Right kidney (tissue), 9 donors: ENCODE measurements at places on chromosomes 4 and X.

DNA sequence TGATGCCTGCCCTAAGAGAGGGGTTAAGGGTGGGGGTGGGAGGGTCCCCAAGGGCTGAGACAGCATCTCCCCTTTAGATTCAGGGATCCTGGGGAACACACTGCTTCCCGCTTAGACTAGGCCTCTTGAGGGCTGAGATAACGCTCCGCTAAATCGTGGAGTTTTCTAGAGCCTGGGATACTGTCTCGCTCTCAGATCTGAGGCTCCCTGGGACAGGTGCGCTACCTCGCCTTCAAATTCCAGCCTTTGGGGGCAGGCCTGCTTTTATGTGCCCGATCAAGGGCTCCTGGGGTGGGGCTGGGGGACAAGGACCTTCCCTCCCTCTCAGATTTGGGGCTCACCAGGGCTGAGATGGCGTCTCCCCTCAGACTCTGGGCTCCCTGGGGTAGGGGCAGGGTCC lies 440 bp upstream of the ARHGAP36 start:
- no peak for DNase-seq

DNA sequence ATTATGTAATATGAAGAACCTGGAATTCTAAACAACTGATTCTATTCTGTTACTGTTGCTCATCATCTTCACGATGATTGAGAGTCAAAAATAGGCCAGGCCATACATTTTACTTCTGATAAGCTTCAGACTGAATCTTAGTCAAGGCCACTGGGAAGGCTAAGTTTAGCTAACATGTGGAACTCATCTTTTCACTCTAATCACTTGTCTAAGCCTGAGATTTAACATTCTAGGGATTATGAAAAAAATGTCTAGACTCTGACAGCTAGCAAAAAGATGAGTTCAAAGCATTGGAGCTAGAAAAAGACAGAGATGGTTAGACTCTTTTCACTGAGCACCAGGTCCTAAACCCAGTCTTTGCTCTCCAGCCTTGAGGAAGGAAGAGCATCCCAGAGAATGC lies 656.2 kb upstream of the IGFBP7 start:
- no peak for DNase-seq

DNA sequence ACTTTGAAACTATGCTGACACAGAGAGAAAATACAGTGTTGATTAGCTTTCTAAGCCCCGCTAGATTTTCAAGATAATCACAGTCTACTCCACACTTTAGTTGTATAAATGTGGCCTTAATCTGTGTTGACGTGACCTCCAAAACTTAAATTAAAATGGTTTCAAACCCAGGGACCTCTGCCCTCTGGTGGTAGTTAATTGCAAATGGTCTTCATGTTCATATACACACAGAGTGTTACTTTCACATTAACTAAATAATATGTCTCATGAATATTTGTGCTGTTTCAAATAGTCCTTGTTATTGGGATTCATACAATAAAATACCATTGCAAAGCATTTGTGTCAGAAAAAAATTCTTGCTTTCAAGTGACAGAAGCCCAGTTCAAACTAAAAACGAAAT lies 64.3 kb downstream of the TASL start:
- DNase-seq: no peak

- no peak for DNase-seq
These were observed 58.2 kb upstream of the PTCHD1 start for GRCh38 chrX:23276475-23276874.

- no peak for DNase-seq
These were observed 329.7 kb downstream of the UNC5C start for GRCh38 chr4:95219109-95219508.

DNA sequence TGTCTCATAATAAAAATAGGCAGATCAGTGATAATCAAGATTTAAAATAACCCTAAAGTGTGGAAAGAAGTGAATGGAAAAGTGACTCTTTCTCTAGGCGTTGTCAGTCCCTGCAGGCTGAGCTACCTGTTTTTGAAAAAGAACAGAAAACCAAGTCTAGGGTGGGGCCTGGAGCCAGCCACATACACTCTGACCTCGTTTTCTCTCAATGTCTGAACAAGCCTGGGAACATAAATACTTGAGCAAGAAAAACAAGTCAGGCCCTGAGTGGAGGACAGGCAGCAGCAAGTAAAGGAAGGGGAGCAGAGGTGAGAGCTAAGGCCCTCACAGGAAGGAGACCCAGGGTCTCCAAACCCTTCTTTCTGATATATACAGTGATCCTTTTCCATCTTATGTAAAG lies 91.7 kb upstream of the HPF1 start:
- no peak for DNase-seq

- DNase-seq: no peak
These were observed 98.4 kb downstream of the AREG start for GRCh38 chr4:74543231-74543781.
